Sciatic nerve (tissue), 2 donors: ENCODE measurements at places on chromosomes 4 and X.

GRCh38 chr4:78581618-78582017, 30.0 kb downstream of the ANXA3 start:
- no peak for DNase-seq

DNA sequence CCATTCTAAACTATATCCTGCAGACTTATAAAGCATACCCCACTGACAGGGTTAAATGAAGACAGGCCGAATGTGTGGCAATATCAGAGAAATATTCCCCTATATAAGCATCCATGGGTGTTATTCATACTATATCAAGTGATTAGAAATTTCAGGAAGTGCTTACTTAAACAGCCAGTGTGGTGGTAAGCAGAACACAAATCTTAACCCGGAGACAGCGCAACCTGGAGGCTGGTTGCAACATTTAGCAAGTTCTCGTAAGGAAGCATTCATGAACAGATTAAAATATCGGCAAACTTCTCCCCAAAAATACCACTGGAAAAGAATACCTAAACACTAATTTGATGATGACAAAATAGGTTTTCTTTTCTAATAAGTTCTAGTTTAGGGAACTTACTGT, 261.2 kb downstream of the CBLL2 start:
- no peak for DNase-seq

DNA sequence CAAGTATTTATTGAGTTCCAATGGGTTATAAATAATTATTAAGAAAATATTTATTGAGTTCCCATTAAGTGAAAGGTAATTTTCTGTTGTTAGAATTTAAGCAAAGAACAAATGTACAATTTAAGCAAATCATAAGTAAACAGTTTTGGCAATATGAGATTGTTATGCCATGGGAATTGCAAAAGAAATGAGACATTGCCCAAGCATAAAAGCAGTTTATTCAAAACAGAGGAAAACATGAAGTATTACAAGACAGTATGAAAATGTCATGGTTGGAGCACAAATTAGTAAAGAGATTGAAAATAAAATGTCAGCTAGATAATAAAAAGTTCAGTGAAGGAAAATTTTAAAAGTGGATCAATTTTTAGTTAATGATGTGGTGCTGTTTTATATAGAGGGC, 706.1 kb upstream of the EPHA5 start:
- no peak for DNase-seq

DNA sequence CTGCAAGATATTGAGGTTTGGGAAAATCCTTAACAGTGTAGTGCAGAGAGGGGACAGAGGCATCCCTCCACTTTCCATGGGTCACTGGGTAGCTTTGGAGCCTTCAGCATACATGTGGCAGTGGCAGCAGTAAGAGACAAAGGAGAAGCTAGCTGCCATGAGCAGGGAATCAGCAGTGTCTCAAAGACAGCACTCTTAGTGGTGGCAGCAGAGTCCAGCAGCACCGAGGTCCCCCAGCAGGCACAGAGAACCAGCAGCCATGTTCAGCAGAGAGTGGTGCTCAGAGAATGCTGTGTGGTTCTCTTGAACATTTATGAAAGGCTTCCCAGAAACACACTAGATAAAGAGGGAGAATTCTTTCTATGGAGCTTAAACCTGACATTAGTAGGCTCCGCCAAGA, 308.5 kb downstream of the CENPC start:
- no peak for DNase-seq

DNA sequence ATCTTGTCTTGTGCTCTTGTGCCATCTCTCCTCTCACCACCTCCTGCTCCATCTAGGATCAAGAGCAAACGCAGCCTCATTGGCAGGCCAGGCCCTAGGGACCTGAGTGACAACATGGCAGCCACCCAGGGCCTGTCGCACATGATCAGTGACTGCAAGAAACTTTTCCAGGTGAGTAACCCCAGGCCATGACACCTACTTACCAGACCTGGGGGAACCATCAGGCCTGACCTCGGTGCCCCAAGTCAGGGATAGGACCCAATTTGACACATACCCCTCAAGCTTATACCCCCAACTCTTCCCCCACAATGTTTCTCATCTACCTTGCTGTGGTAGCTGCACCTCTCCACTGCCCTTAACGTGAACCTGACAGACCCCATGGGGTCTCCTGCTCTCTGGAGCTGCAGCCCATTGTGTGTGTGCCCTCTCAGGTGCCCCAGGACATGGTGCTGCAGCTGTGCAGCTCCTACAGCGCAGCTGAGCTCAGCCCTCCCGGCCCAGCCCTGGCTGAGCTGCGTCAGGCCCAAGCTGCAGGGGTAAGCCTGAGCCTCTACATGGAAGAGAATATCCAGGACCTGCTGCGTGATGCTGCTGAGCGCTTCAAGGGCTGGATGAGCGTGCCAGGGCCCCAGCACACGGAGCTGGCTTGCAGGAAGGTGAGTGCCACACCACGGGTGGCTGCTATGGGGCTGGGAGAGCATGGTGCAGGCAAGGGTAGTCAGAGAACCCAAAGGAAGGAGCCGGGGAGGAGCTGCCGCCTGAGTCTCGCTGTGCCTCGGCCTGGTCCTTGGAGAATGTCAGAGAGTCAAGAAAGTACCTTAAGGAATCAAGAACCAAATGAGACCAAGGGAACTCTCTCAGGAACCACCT, 74.8 kb downstream of the STARD8 start:
- DNase-seq, result peak; percentile 32

- DNase-seq, result peak; percentile 79
Measured at GRCh38 chr4:56301181-56301996, 85.9 kb downstream of the AASDH start.

GRCh38 chr4:101192244-101192643, 155.1 kb downstream of the PPP3CA start:
- no peak for DNase-seq

GRCh38 chrX:1851527-1851926, 236.7 kb downstream of the ASMT start:
- peak; percentile 17 for DNase-seq

DNA sequence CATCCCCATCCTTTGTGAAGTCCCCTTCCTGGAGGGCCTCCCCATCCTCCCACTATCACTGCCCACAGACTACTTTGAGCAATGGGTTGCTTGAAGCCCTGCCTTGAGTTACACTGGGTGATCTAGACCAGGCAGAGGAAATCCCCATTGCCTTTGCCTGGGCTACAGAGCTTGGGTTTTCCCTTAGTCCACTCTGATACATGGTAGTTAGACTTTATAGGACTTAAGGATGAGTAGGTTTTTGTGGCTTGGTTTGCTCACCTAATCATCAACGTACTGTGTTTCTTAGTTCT, 56.6 kb downstream of the TMEM131L start:
- DNase-seq, result no peak

- no peak for DNase-seq
Measured at GRCh38 chrX:137848266-137848905, 282.5 kb downstream of the ZIC3 start.

DNA sequence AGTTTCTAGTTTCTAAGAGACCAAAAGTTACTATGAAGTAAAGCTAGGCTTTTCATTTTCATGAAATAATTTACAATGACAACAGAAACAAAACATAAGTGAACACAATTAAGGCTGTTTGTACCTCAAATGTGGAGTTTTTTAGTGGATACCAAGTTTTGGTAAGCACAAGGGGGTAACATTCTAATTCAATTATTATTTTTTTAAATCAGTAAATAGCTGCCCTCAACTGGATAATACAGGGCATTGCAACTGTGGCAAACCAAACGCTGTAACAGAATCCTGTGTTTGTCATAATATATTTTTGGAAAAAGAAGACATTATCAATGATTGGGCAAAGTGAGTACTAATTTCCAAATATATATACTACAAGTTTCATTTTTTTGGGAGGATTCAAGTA, 150.3 kb downstream of the FBXW7 start:
- DNase-seq, result no peak

DNA sequence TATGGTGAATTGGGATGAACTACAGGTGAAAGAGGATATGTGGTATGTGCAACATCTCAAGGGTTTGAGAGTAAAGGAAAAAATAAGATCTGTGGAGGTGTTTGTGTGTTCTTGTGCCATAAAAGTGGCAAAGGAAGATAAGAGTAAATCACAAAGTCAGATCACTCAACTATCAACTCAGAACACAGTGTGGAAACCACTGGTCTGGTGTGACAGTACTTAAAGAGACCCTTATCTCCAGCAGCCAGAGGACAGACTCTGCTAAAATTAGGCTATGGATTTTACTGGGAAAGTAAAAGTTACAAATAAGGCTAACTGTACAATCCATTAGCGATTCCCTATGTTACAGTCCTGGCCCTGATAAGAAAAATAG, 54.0 kb upstream of the PRDM8 start:
- DNase-seq, result no peak

DNA sequence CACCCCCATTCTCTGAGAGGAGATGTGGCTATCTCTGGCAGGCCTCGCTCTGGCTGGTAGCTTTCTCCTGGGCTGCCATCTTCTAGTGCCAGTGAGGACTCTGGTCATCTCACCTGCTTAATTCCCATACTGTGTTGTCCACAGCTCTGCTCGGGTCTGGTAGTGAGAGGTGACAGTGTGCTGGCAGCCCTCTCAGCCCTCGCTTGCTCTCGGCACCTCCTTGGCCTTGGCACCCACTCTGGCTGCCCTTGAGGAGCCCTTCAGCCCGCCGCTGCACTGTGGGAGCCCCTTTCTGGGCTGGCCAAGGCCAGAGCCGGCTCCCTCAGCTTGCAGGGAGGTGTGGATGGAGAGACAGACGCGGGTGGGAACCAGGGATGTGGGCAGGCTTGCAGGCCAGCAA, 52.7 kb downstream of the CPLX1 start:
- no peak for DNase-seq

DNA sequence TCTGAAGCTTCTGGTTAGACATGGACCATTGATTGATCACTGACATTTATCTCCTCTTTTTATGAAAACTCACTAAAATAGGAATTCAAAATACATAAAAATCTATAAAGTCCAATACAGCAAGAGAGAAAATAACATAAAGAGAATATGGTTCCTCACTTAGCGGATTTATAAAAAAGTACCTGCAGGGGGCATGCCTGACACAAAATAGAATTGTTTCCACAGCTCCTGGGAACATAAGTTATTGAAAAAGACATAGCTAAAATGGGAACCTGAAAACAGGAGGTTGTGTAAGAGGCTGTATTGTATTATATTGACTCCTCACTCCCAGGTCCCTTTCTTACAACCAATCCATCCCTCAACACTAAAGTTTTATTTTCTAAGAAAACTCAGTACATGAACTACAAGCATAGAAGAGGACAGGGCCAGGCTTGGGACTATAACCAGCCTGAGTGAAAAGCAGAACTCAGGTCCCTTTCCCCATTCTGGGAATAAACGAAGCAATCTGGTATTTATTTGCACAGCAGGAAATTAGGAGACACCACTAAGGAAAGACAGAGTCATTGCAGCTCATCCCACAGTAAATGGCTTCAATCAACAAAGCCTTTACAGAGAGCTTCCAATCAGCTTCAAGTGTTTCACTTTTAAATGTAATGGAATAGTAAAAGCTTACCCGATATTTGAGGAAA, 121.1 kb upstream of the NDST4 start:
- DNase-seq, result no peak

GRCh38 chrX:135985157-135985972, at the start of gene SLC9A6:
Gene SLC9A6, plus strand, starts transcription at chrX:135985435. Its CDS starts 224 bp downstream, at chrX:135985659.
- DNase-seq, result peak; percentile 84

DNA sequence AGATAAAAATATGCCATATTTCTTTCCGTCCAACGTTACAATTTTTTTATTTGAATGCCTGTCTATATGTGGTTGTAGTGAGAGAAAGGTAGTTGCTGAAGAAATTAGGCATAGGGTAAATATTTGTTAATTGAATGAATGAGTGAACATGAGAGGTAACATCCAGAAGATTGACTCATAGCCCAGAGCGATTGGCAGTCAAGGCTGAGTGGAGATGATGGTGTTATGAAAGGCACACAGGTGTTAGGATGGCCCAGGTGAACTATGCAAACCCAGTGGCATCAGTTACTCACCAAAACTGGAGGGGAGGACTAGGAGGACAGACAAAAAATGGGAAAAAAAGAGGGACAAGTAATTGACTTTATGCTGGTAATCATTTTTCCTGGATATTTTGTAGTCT, 31.7 kb upstream of the SPRY1 start:
- no peak for DNase-seq

DNA sequence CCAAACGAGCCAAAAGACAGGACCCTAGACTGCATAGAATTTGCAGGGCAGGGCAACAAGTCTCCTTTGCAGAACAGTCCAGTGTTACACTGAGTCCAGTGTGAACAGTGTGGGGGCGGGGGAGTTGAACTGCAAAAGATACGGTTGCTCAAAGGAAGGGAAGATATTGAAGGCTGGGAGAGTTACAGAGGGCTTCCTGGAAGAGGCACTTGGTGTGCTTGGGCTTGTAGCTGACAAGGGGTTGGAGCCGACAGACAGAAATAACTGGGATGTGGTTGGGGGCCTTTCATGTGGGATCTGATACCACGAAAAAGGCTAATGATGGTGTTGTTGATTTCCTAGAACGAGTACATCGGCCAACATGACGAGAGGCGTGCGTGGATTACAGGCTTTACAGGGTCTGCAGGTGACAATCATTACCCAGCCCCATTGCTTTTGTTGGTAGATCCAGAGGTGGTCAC, 6.1 kb downstream of the XPNPEP2 start:
- no peak for DNase-seq

DNA sequence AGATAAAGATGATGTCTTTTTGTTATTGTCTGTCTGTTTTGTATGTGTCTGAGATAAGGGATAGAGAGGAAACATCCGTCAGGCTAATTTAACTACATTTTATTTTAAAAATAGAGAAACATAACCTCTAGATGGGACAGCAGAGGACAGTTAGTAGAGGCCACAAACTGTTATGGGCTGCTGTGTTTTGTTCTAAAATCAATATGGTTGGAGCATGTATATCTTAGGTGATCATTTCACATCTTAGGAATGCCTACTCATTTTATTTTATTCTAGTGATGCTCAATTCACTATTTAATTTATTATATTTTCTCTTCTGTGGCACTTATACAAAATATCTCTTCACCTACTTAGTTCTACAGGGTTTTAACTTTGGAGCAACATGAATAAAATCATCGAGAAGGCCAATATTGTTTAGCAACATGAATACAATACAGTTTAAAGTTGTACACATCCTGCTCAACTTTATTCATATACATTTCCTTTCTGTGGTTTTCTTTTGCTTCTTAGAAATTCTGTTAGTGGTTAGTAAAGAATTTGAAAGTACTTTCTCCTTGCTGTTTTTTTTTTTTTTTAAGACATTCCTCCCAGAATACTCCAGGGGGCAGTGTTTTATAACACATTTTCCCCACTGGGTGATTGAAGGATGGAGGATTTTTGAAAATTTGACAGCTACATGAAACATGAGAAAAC, 392.9 kb downstream of the UNC5C start:
- DNase-seq, result no peak

GRCh38 chrX:72028701-72029470, 102.8 kb downstream of the RTL5 start:
- DNase-seq, result no peak

DNA sequence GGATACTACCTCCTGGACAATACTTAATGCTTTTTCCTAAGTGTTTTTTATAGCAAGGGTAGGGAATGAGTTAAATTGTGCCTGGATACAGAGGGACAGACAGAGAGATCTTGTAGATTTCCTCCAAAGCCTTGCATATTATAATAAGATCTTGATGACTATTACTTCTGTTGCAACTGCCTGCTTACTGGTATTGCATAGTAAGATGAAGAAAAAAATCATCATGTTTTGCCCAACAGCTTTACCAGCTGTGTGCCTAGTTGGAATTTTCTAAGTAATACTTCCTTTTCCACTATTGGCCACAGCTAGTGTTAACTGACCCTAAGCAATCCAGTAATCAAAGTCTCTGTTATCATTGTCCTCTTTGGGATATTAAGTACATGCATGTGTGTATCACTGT, 139.0 kb downstream of the DCK start:
- DNase-seq, result no peak
